ENCODE measurements at places on chromosomes 3 and 15.

GRCh38 chr15:92650256-92650655, 5.3 kb downstream of the FAM174B start:
- no peak for DNase-seq

DNA sequence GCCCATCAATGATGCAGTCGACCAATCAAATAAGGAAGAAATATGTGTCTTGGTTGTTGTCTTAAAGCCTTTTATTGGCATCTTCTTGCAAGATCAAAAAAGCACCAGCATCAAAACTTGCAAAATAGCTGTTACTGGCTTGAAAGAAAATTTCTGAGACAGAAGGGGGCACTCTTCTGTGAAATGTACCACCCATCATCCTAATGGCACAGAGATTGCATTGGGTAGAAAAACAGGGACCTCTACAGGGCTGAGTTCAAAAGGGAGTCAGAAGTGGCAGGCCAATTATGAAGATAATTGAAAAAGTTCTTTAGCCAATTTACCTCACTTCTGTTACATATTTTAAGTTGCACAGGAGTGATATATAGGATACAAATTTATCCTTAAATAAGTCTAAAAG, 122.3 kb upstream of the GPR149 start:
- no peak for DNase-seq

GRCh38 chr3:172334671-172335207, 113.5 kb downstream of the GHSR start:
- DNase-seq, result peak; percentile 16

- DNase-seq, result no peak
Observed at GRCh38 chr3:58386626-58387365, 46.8 kb downstream of the PDHB start.

GRCh38 chr3:133610031-133610430, 36.5 kb downstream of the CDV3 start:
- no peak for DNase-seq

GRCh38 chr3:34323517-34323916, 525.1 kb downstream of the PDCD6IP start:
- no peak for DNase-seq

DNA sequence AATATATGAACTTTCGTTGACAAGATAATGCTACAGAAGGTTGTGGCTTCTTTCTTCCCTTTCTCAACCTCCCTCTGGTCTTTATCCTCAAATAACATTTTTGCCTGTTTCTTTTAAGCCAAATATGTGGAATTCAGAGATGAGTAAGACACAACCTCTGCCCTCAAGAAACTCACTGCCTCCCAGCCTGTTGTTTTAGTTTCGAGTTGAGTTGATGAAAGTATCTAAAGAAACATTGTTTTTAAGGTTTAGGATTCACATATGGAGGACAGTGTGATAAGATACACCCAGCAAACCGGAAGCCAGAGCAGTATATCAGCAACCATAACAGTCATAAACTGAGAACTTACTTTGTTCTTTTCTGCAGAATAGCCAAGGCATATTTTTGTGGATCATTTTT, 218.6 kb downstream of the THSD4 start:
- DNase-seq, result no peak

GRCh38 chr3:15324379-15324808, 8.0 kb downstream of the SH3BP5 start:
- no peak for DNase-seq

DNA sequence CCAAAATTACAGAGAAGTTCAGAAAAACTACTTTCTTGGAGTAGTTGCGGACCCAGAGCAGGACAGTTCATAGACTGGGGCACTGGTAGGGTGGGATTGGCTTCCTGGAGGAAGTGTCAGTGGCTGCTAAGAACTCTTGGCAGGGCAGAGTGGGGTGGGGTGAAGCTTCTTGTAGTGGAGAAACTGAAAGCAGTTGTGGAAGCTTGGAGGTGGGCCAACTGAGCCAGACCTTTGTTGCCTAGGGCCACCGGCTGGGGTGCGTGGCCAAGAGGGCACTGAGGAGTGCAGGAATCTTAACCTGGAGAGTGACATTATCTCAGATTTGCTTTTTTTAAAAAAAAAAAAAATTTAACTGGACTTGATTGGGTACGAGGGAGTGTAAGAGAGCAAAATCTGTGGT, 3.1 kb downstream of the KAT2B start:
- DNase-seq, result no peak

- DNase-seq, result no peak
Observed at GRCh38 chr15:46525984-46526725, 891.3 kb downstream of the SQOR start.

GRCh38 chr15:38524156-38524555, 40.5 kb downstream of the RASGRP1 start:
- DNase-seq, result no peak

- no peak for DNase-seq
Observed at GRCh38 chr3:127034195-127034989, 51.5 kb downstream of the PLXNA1 start.

GRCh38 chr3:65967451-65967850, 71.3 kb downstream of the MAGI1 start:
- DNase-seq, result no peak

- DNase-seq, result no peak
Observed at GRCh38 chr3:98788651-98789050, 25.5 kb downstream of the ST3GAL6 start.

- no peak for DNase-seq
Observed at GRCh38 chr3:149186219-149186618, 35.4 kb downstream of the CP start.

DNA sequence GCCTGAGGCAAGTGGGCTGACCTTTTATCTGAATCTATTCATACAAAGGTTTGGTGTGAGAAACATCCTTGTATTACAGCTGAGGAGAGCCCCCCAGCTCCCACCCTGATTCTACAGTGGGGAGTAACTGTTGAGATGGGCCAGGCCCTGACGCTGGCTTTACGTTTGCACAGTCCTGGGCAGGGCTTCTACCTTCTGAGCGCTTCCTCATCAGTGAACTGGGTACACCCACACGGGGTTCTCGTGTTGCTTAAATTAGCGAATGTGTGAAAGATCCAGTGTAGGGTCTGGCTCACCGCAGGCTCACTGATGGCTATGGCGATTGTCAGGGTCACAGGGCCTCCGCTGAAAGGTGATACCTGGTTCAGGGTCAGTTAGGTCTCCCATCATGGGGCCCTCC, 7.3 kb upstream of the GHRL start:
- no peak for DNase-seq

DNA sequence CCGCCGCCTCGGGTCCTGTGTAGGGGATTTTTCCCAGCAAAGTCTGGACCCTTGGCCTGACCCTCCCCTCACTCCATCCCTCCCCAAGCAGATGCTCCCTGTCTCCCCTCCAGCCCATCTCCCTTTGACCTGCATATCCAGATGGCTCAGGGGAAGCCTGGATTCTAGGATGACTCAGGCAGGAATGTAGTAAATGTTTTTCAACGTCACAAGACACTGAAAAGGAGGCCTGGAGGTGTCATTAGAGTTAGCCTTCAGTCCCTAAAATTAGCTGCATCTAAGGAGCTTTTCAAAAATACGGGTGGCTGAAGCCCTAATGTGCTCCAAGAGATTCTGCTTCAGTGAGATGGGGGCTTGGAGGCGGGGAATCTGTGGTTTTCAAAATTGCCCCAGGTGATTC, 7.2 kb downstream of the ACAN start:
- DNase-seq, result no peak

DNA sequence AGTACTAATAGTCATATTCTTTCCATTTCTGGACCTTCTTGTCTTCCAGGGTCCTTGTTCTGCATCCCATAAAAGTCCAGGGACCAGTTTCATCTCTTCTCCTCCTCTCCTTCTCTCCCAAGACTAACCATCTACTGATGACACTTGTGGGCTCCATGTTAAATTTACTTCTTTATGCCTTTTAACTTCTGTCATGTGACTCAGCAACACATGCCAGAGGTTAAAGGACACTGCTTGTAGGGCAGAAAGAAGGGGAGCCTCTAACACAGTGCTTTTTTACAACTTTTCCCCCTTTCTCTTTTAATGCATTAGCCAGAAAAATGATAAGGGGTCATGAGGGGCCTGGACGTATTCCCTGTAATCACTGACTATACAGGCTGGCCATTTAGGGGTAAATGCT, 10.0 kb downstream of the SH3GL3 start:
- DNase-seq, result no peak

- no peak for DNase-seq
Observed at GRCh38 chr3:121794264-121794983, 40.4 kb downstream of the IQCB1 start.

DNA sequence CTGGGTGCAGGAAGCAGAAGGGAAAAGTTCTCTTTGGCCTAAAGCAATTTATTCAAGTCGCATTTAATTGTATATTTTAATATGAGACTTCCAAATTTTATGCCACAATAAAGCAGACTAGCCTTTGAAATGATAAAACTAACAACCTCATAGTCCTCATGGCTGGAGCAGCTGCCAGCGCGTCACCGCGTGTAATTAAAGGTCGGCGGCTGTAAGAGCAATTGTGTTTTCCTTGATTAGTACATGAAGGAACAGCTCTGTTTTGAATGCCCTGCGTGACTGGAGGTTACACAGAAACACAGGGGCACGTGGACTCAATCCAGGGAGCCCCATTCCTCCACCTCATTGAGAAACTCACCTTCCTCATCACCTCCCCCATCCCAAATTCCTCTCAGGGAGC, 10.1 kb upstream of the LRRC15 start:
- DNase-seq, result peak; percentile 43

DNA sequence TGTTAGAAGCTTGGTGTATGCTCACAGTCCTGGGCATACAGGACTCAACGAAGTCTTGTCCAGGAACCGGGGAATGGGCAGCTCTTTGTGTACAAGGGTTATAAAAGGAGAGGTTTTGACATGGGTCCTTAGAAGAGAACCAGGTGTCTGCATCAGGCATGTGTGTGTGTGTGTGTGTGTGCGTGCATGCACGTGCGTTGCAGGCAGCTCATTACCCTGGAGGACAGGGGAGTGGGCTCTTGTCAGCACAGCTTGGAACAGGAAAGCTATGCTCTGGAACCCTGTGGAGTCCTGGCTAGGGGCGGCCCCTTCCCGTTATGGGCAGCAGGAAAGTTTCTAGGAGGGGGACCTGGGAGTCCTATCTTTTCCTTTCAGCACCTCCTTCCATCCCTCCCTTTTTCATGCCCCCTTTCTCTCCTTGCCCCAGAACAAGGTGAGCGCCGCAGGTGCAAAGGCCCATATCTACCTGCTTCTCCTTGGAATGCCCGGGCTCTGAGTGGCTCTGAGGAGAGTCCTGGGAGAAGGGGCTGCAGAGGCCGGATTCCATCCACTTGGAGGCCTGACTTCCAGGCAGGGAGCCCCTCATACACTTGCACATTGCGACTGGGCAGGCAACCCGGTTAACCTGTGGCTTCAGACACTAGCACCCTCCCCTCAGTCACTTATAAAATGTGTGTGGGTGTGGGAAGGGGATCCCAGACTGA, 33.9 kb upstream of the LCTL start:
- no peak for DNase-seq

DNA sequence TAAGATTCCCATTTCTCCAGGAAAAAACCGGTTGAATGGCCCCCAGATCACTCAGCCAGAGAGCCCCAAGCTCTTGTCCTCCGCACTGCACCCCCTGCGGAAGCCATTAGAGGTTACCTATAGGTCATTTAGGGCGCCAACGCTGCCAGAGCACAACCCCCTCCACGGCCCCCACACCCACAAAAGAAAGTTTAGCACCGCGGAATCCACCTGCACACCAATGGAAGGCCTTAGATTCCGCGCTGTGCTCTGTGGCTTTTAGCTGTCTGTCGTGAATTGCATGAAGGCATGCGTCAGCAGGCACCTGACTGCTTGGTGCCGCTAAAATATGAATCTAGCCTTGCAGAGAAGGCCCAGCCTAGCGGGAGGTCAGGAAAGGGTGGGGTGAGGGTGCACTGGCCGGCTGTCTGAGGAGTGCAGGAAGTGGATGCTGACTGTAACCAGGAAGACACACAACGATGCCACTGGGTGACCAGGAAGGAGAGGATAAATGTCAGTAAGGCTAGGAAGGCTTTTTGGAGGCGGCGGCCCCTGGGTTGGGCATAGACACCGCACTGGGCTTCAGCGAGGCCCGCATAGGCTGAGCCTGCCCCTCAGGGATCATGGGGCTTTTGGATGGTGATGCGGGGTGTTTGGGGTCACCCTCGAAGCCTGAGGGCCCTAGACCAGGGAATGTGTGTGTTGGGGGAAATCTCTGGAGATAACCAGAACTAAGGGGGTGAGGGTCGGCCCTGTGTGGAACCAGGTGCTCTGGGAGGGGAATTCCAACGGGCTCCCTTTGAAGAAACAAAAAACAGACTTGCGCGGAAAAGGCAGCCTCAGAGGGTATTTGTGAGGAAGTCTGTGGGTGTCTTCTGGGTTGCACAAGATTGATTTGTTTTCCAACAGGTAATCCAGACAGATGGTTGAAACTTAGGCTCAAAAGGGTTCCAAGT, 976 bp upstream of the NUP210 start:
- DNase-seq, result no peak

DNA sequence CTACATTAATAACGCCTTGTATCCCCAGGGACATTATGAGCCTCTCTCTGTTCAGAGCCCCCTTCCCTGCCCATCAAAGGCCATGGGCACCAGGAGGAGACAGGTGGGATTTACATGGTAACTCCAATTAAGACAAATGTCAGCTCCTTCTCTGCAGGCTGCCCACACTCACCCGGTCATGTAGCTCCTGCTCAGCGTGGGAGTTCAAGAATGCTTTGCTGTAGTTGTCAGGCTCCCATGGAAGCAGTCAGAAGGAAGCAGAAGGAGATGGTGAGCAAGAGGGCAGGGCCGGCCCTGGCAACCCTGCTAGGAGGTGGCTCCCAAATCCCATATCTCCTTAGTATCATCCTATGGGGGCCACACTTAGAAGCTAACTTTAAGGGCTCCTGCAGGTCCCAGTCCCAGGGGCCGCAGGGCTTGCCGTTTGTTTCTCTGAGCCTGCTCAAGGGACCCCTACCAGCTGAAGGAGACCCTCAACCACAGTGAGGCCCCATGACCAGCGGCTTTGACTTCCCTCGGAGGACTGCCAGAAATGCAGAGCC, 218.4 kb upstream of the TLE3 start:
- no peak for DNase-seq

DNA sequence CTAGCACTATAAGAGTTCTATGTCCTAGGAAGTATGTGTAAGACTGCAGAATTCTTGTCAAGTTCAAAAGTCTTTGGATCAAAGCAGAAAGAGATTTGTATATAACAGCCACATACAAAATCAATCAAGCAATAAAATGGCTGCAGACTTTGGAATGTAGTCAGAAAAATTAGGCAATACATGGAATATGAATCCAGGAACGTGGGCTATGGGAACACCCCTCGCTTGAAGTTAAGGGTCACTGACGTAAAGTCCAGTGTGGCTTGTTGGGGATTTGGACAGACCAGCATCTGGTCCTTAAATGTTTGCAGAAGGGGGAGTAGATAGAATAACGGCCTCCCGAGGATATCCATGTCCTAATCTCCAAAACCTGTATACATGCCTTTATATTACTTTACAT, 178.6 kb downstream of the ADAMTS9 start:
- DNase-seq, result no peak

GRCh38 chr3:45011756-45012508, 14.2 kb upstream of the CLEC3B start:
- DNase-seq, result no peak

- DNase-seq, result peak; percentile 19
Observed at GRCh38 chr3:141229132-141229531, 2.5 kb upstream of the PXYLP1 start.

GRCh38 chr3:172541945-172542488, 18.8 kb upstream of the TNFSF10 start:
- no peak for DNase-seq
